Muscle of back (tissue), 13 donors: ENCODE measurements at places on chromosomes 6 and 20. TPM values are rescaled to one million over a fixed set of nuclear protein-coding genes. Genes with fewer than 3 reads are reported as not detected.

DNA sequence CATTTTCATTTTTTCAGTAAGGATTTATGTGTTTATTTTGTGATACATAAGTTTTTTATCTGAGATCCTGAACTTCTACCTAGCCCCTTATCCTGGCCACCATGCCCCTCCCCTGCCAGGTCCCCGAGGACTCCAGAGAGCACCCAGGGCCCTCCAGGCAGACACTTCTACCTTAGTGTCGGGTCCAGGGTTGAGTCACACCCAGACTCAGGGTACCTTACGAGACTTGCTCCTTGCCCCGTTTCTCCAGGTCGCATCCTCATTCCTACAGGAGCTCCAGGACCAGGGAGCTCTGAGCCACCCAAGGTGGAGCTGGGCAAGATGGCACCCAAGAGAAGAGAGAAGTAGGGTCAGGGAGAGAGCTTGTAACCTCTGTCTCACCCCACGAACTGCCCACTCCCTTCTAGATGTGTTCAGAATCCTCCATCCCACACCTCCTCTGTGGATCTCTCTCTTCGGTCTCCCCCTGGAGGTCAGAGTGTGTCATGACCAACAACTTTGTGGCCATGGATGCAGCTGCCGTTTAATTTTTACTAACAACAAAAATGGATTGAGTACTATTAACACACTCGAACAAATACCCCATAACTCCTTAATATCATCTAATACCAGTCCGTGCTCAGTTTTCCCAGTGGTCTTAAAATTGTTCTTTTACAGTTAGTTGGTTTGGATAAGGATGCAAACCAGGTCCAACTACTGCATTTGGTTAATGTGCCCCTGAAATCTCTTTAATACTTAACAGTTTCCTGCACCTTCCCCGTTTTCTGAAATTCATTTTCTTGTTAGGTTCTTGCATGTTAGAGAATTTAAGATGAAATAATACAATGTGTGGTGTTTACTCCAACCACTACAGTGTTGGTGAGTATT lies 130.6 kb upstream of the INSM1 start:
- peak; percentile 38 for DNase-seq

DNA sequence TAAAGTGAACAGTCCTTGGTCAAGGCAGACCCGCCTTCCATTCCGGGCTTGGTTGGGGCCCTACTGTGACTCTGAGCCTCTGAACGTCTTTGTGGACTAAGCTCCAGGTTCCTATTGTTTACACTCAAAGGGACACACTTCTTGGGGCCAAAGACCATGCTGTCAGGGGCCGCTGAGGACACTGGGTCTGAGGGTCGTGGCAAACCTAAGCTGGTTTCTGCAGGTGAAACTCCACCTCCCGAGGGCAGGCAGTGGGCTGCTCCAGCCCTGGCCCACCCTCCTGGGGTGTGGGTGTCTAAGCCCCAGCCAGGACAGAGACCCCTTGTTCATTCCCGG lies 43.1 kb downstream of the DSTN start:
- DNase-seq: no peak

DNA sequence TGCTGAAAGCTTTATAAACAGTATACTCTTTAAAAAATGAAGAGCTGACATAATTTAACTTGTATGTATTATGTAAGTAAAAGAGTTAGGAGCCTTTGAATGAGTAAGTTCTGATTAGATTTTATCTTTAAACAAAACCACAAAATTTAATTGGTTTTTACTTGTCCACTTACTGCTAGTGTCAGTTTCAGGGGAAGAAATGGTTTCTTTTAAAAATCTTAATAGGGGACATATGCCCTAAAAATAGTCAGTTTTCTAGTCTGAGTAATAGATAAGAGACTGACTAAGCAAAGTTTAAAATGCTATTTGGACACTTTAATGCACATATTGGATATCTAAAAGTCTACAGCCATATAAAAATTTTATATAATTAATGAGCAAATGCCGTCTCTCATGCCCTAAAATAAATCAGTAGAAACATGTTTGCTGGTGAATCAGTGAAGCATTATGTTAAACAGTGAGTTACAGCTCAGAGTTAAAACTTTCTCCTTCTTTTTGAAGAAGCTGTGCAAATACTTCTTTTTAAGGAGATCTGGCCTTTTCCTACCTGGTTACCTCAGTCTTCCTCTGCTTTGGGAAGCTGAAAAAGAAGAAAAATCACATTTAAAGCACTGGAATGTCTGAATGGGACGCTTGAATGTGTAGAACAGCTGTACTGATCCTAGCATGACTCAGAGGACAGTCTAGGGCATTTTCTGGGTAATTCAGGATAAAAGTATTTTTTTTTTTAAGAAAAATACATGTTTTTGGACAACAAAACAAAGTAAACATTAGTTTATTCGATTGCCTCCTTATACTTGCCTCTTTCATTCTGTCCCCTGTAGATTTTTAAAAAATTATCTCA lies 55.3 kb downstream of the CDH26 start:
- DNase-seq: no peak

- DNase-seq: no peak
Observed at GRCh38 chr6:25175196-25175595, 104.0 kb upstream of the CARMIL1 start.

- DNase-seq: no peak
Observed at GRCh38 chr6:169243661-169244060, 10.0 kb downstream of the THBS2 start.

DNA sequence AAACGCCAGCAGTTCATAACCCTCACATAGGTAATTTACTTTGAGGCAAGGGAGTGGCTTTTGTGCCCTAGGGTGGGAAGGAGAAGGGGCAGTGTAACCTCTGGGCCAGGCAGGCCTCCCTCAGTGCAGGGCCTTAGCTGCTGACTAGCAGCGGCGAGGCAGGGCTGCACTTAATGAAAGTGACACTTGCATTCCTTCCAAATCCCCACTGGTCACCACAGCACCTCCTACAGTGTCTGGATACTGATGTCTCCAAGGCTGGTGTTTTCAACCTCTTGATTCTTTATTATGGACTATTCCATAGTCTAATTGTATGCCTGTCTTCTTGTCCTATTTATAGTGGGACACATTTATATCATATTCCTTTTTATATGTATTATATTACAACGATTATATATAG lies 152.7 kb downstream of the LY86 start:
- DNase-seq: no peak

- DNase-seq: no peak
Observed at GRCh38 chr6:133835901-133836300, 53.0 kb upstream of the TCF21 start.

GRCh38 chr6:69280858-69281257 lies 516.0 kb downstream of the LMBRD1 start:
- DNase-seq: no peak

Gene CLDN20
- polyA plus RNA-seq: 0.46 TPM

Gene CNKSR3
- 18.9 TPM for polyA plus RNA-seq

Gene SLC17A3
- polyA plus RNA-seq: not detected

Gene C6orf52
- 2.3 TPM for polyA plus RNA-seq
